ENCODE measurements at places on chromosomes 1 and 21.

DNA sequence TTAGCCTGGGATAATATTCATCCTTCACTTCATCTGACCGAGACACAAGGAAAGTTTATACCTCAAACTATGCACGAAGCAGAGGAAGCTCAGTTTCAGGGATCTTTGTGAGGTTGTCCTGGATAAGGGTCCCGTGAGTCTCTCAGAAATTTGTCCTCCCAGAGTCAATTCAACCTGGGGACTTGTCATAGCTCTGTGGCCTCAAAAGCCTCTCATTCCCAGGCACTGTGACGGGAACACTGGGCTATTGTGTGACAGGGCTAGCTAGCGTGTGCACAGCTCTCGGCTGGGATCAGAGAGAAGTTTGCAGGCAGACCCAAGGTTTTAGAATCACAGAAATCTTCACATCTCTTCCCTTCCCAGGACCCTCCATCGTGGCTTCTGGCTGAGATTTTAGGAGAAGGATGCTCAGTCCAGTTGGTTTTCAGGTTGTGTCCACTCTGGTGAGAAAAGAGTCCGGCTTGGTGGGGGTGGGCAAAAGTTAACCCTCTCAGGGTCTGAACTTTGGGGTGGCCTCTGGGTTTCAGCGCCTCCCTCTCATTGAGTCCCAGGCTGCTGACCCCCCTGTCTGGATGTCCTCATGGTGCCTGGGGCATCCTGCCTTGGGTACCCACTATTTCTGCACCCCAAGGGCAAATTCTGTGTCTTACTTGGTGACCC is 20.4 kb upstream of the LBR start:
- DNase-seq = no peak

DNA sequence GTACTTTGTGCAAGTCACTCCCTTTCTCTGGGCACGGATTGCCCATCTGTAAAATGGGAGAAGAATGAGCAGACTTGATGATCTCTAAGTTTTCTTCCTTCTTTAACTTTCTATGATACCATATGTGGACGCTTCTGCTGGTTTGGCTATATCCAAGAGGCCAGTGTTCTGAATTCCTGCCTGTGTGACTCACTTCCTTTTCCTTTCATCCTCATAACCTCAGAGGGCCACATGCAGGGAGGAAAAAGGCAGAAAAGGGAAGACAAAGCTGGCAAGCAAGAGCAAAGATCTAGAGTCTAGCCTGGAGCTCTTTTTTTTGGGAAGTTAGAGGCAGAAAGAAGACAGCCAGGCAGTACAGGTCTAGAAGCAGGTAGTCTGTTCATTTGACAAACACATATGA is 151.2 kb downstream of the OMA1 start:
- DNase-seq = no peak

DNA sequence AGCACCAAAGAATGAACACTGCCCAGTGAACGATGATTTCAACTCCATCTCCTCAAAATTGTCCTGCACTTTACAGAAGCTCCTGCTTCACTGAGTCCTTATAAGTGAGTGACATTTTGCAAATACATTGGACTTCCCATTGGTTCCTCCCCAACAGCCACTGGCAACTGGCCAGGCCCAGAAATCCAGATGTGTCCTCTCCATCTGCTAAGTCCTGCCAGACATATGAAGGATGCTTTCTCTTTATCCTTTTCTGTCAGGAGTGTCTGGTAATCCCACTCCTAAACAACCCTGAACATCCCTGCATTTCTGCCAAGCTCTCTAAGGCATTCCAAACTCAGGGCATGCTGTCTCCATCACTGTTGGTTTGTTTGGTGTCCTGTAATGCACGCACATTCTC is 271.8 kb downstream of the RRAGC start:
- no peak for DNase-seq

DNA sequence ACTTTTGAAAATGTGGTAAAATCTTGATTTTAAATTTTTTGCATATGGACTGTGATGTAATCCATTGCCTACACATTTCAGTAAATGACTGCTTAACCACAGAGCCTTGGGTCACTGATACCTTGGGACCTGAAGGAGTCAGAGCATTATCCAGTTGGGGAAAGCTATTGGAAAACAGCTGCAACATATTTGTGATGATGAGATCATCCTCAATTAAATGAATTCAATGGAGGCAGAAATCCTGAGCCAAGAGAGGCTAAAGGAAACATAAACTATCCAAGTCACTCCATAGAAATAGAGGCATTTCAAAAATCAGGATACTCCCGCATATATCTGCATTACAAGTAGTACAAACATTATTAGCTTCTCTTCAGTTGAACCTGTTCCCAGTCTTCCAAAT is 99.8 kb upstream of the PRMT6 start:
- DNase-seq = no peak

- no peak for DNase-seq
Measured at GRCh38 chr1:44605914-44606615, 68.2 kb downstream of the TMEM53 start.

DNA sequence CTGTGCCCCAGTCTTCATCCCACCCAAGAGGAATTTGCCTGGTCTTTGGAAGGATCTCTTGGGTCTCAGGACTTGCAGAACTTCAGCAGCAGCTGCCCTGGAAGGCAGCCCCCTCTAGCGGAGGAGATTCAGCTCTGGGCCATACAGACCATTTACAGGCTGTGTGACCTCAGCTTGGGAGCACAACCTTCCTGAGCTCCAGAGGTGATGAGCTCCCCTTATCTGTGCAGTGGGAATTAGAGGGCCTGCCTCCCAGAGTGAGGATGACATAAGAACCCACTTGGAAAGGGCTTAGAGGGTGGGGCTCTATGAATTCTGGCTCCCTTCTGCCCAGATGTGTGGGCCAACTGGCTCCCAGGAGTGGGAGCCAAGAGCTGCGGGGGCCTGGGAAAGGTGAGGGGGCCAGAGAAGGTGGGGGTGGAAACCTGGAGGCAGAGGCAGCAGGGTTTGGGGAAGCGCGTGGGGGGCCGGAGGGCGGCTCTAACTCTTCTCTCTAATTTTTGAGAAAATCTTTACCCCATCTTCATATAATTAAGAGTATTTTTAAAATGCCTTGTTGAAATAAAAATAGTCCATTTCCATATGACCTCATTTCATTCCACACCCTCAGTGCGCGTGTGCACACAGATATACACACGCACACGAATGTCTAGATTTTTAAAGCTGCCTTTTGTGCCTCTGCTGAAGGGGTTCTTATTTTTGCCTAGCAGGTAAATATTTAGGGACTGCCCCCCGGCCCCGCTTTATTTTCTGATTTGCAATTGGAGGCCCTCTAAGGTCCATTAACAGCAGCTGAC is 21.5 kb downstream of the EPHB2 start:
- no peak for DNase-seq

GRCh38 chr1:173093691-173094445 is 43.1 kb upstream of the TNFSF18 start:
- DNase-seq = no peak

DNA sequence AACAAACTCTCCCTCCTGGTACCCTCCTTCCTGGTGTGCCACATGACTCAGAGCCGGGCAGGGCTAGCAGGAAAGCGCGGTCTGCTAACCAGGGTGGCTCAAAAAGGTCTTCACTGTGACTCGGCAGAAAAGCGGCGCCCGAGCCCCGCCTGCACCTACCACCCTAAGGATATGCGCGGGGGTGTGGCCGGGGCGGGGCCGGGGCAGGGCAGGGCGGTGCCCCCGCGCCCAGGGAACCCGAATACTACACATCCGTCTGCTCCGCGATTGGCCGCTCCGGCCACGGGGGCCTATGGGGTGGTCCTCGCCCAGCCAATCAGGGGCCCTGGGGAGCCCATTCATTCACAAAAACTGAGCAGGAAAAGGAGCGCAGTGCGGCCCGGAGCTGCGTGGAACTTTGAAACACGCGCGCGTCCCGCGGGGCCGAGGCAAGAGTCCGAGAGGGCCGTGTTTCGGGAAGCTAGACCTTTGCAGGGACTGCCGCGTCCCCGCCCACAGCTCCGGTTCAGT is 1.7 kb downstream of the LRP8 start:
- peak; percentile 94 for DNase-seq

- DNase-seq = peak; percentile 20
Measured at GRCh38 chr1:230977761-230978490, 735 bp downstream of the TTC13 start.

DNA sequence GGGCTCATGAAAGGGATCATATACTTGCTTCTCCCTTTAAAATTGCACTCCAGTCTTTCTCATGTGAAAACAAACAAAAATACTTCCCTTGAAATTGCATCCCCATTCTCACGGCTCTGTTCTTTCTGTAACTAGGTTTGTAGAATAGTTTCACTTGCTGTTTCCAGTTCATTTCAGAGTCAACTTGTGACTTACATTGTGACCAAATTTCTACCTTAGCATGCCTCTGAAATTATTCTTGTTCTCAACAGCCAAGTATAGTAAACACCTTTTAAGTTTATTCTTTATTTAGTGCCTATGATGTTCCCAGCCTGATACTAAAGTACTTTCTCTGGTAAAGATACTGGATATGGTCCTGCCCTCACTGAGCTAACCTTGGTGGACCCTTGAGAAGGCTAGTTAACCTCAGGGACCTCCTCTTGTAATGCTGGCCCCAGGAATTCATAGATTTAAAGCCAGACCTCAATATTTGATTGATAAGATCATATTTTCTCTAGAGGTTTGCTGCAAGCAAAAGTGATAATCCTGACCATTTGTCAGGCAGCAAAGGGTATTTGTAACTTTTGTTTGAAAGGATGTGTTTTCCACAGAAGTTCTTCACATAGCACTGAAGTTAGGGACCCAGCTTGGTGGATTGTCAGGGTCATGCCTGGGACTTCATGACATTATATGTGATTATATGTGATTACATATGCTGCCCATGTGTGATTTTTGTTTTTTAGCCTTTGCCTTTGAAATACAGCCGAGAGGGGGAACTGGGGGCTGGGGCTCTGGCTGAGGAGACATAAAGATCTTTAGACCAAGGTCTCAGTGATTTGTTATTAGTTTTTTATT is 29.6 kb downstream of the VANGL2 start:
- no peak for DNase-seq

- DNase-seq = no peak
Measured at GRCh38 chr1:170676628-170677027, 12.7 kb downstream of the PRRX1 start.

GRCh38 chr1:11211925-11212587 is 22.9 kb downstream of the ANGPTL7 start:
- DNase-seq = no peak

DNA sequence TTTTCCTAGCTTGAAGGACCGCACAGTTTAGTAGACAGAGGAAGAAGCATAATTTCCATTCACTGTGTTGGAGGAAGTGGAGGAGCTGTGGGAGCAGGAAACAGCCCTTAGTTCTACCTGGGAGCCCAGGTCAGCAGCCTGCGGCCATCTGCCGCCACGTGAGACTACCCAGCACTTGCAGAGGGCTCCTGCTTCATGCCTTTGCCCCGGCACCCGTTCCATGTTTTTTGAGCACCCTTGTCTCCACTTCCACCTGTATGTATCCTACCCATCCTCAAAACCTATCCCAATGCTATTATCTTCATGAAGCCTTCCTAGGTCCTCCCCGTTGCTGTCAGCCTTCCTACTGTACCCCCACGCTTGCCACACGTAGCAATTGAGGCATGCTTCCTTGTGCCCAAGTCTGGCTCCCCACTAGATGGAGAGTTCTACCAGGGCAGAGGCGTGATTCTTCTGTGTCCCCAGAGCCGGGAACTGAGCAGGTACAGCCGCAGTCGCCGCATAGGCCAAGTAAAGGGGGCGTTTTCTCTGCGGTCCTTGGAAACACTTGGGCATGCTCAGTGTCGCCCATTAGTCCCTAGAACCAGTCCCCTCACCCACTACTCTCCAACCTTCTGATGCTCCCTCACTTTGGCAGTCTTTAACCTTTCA is 1.9 kb downstream of the SLC6A9 start:
- DNase-seq = no peak

DNA sequence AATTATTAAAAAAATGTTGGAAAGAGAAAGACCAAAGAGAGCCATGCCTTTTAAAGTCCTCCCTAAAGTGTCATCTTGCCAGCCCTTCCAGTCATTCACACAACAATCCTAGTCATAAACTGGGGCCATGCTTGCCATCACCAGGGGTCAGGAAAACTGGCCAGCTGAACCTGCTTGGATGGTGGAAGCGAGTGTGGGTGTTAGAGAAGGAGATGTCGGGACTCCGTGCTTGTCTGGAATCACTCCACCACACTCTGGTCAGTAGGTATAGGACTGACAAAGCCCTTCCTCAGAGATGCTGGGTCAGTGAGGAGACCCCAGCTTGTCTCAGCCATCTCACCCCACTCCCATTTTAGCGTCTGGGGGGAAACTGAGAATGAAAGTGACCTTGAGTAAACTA is 3.3 kb upstream of the HAPLN2 start:
- peak; percentile 58 for DNase-seq

GRCh38 chr1:107058245-107059032 is 2.0 kb downstream of the PRMT6 start:
- no peak for DNase-seq

- no peak for DNase-seq
Measured at GRCh38 chr1:63662056-63662836, 69.0 kb downstream of the PGM1 start.

- DNase-seq = no peak
Measured at GRCh38 chr1:71269818-71270217, 189.0 kb upstream of the ZRANB2 start.

DNA sequence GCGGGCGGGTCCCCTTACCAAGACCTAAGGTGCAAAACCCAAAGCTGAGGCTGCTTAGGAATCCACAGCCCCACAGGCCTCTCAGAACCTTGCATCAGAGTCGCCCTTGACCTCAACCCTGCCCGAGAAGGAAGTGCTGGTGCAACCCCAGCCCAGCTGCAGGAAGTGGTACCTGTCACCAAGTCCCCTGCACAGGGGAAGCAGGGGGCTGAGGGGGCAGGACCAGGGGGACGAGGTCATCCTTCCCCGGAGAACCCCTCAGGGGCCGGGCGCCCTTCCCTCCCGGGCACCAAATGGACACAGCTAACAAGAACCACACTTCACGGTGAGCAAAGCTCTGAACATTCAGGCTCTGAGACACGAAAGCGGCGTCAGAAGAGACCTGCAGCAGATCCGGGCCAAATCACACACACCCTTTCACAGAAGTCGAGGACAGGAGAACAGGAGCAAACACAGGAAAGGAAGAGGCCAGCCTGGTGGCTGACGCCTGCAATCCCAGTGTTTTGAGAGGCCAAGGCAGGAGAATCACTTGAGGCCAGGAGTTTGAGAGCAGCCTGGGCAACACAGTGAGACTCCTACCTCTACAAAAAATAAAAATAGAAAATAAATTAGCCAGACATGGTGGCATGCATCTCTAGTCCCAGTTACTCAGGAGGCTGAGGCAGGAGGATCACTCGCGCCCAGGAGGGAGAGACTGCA is 6.4 kb downstream of the ITGB2 start:
- DNase-seq = no peak

DNA sequence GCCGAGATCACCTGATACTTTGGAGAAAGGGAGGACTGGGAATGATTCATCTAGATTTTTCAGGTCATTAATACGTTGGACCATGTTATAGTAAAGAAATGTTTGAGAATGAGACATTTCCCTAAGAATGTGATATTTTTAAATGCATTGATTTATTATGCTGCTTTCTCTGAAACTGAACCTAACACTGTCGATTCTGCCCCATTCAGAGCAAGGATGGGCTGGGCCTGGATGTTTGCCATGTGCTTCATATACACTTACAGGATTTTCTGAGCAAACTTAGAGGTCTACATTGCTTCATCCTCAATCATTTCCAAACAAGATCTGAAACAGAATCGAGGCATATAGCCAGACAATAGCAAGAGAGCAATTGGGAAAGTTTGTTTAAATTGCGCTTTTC is 183.3 kb downstream of the CRB1 start:
- no peak for DNase-seq

- peak; percentile 29 for DNase-seq
Measured at GRCh38 chr1:172533513-172534151, 682 bp downstream of the SUCO start.
